ENCODE measurements at places on chromosomes 2 and 18. TPM values are rescaled to one million over a fixed set of nuclear protein-coding genes. Genes with fewer than 3 reads are reported as not detected.

ARHGAP28 gene
- total RNA-seq = not detected

TFPI gene
- 125 TPM for total RNA-seq

IL1F10 gene
- total RNA-seq = not detected

ADRA2B gene
- total RNA-seq = not detected

MEMO1 gene
- total RNA-seq = 48.3 TPM

SPC25 gene
- 77.0 TPM for total RNA-seq

- peaks cover 17% of the 10 kb centered on the region for H3K36me3 ChIP-seq
- H3K27me3 ChIP-seq = no peaks in the 10 kb centered on the region
- DNase-seq = no peak
- H3K4me3 ChIP-seq = no peak overlapping the region
- no peak overlapping the region for H3K27ac ChIP-seq
These were observed 191.5 kb upstream of the FANCL start for GRCh38 chr2:58432491-58433170.

GRCh38 chr2:33632831-33633230 is 33.7 kb upstream of the FAM98A start:
- no peaks in the 10 kb centered on the region for H3K36me3 ChIP-seq
- no peak for DNase-seq
- no peaks in the 10 kb centered on the region for H3K4me1 ChIP-seq

DNA sequence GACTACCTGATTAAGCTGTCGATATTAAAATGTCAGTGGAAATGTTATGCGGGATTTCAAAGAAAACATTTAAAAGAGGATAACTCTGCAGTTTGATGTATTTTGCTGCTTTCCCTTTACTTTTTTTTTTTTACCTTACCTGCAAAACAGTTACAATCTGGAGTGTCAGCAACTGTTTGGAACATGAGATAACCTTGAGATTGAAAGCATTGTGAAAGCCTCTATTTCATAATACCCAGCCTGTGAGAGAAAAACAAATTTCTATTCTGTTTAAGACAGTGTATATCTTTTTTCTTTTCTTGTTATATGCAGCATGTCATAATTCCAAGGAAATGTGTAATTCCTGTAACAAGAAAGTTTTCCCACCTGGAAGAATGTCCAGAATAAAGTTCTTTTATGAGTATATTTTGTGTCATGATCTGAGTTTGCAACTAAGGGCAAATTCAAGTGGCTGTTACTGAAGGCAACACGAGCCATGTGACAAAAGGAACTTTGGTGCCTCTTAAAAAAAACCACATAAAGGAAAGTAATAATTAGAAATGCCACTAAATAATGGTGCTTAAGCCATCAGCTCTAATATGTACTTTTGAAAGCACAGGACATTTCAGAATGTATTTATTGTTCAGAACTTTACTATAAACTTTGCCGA is 297.0 kb upstream of the DSEL start:
- H3K36me3 ChIP-seq = no peaks in the 10 kb centered on the region
- no peaks in the 10 kb centered on the region for H3K4me1 ChIP-seq
- no peak for DNase-seq
- H3K27me3 ChIP-seq = no peaks in the 10 kb centered on the region
- H3K4me3 ChIP-seq = no peak overlapping the region

DNA sequence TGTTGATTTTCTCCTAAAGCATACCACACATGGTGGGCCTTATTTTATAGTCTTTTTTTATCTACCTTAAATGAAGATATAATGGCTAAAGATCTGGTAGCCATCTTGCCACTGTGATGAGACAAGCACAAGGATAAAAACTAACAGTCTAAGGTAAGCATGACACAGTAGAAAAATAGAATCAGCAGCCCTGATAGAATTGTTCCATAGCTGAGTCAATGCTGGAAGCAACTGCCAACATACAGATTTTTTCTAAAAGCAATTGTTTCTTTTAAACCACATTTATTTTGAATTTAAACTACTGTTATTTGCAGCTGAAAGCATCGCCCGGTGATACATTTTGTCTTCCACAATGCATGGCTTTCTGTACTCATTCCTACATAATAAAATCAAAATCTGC is 1091.5 kb upstream of the CHAC2 start:
- no peaks in the 10 kb centered on the region for H3K27me3 ChIP-seq
- no peak overlapping the region for H3K4me3 ChIP-seq
- no peaks in the 10 kb centered on the region for H3K4me1 ChIP-seq
- no peak overlapping the region for H3K27ac ChIP-seq
- H3K36me3 ChIP-seq = no peaks in the 10 kb centered on the region

GRCh38 chr2:102267774-102268173 is 43.6 kb upstream of the IL1RL1 start:
- H3K36me3 ChIP-seq = no peaks in the 10 kb centered on the region
- DNase-seq = no peak
- peaks cover 15% of the 10 kb centered on the region for H3K27me3 ChIP-seq
- H3K4me3 ChIP-seq = no peak overlapping the region
- H3K4me1 ChIP-seq = no peaks in the 10 kb centered on the region

GRCh38 chr2:62186156-62186905 is 9.6 kb upstream of the B3GNT2 start:
- H3K4me3 ChIP-seq = no peak overlapping the region
- no peak for DNase-seq
- H3K36me3 ChIP-seq = no peaks in the 10 kb centered on the region
- no peak overlapping the region for H3K27ac ChIP-seq

- H3K27ac ChIP-seq = no peak overlapping the region
- H3K4me1 ChIP-seq = peaks cover 18% of the 10 kb centered on the region
- H3K36me3 ChIP-seq = peaks cover 18% of the 10 kb centered on the region
- no peak for DNase-seq
These were observed 638 bp downstream of the ST3GAL5 start for GRCh38 chr2:85888020-85888683.

DNA sequence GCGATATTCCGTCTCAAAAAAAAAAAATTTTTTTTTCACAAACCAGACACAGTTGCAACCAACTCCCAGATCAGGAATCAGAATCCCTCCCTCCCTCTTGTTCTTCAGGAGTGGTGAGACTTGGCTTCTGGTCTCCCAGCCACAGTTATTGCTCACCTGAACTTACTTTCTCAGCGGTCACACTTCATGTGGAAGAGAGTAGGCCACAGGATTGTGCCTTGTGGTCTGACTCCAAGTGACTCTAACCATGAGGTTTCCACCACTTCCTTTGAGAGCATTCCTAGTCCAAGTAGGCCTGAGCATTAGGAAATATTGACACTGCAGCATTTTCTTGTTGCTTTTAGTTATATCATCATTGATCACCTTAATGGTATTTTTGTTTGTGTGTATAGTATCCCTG is 12.1 kb downstream of the FMNL2 start:
- peaks cover 4% of the 10 kb centered on the region for H3K36me3 ChIP-seq
- H3K27ac ChIP-seq = no peak overlapping the region
- H3K27me3 ChIP-seq = no peaks in the 10 kb centered on the region
- DNase-seq = peak; percentile 2
- H3K4me3 ChIP-seq = no peak overlapping the region
- H3K4me1 ChIP-seq = peaks cover 35% of the 10 kb centered on the region

- DNase-seq = peak; percentile 59
- H3K27me3 ChIP-seq = no peaks in the 10 kb centered on the region
- peak overlapping the region; percentile 85 for H3K4me3 ChIP-seq
These were observed 634 bp downstream of the CREB1 start for GRCh38 chr2:207530160-207531031.

- no peak overlapping the region for H3K4me3 ChIP-seq
- peaks cover 5% of the 10 kb centered on the region for H3K36me3 ChIP-seq
- no peaks in the 10 kb centered on the region for H3K27me3 ChIP-seq
- H3K27ac ChIP-seq = no peak overlapping the region
These were observed 11.2 kb upstream of the MATN3 start for GRCh38 chr2:20023688-20024087.

GRCh38 chr2:122329278-122329677 is 573.8 kb downstream of the TSN start:
- no peak overlapping the region for H3K4me3 ChIP-seq
- DNase-seq = no peak
- H3K27me3 ChIP-seq = peaks cover 89% of the 10 kb centered on the region
- no peaks in the 10 kb centered on the region for H3K36me3 ChIP-seq

DNA sequence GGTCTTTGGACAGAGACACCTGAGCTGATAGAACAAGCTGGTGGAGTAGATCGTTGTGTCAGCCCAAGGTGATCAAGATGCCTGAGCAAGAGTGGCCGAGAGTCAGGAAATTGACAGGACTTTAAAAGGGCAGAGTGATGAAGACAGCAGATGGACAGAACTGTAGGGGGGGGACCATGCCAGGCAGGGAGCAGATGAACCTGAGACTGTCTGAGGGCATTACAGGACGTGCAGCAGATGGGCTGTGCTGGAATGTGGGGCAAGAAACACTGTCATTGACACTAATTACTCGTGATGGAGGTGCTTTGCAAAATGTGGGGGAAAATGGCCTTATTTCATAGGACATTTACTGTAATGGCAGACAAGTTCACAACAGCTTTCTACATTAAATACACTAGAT is 225.0 kb downstream of the THSD7B start:
- H3K27ac ChIP-seq = no peak overlapping the region
- DNase-seq = no peak
- H3K36me3 ChIP-seq = no peaks in the 10 kb centered on the region
- H3K4me1 ChIP-seq = no peaks in the 10 kb centered on the region
- H3K4me3 ChIP-seq = no peak overlapping the region

DNA sequence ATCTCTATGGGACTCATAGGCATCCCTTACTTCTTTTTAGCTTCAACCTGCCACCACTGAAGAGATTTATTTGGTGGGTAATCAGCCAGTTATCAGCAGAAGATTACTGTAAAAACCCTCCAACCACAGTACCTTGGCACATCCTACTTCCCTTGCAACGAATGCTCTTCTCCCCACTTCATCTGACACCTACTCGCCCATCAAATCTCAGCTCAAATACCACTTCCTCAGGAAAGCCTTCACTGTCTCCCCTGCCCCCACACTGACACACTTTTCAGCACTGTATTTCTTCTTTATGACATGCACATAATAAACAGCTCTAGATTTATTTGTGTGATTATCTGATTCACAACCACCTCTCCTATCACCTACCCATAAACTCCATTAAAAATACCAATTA is 3.1 kb downstream of the KDSR start:
- peaks cover 8% of the 10 kb centered on the region for H3K4me1 ChIP-seq
- no peaks in the 10 kb centered on the region for H3K27me3 ChIP-seq
- peak overlapping the region; percentile 8 for H3K27ac ChIP-seq
- DNase-seq = no peak
- peaks cover 57% of the 10 kb centered on the region for H3K36me3 ChIP-seq

DNA sequence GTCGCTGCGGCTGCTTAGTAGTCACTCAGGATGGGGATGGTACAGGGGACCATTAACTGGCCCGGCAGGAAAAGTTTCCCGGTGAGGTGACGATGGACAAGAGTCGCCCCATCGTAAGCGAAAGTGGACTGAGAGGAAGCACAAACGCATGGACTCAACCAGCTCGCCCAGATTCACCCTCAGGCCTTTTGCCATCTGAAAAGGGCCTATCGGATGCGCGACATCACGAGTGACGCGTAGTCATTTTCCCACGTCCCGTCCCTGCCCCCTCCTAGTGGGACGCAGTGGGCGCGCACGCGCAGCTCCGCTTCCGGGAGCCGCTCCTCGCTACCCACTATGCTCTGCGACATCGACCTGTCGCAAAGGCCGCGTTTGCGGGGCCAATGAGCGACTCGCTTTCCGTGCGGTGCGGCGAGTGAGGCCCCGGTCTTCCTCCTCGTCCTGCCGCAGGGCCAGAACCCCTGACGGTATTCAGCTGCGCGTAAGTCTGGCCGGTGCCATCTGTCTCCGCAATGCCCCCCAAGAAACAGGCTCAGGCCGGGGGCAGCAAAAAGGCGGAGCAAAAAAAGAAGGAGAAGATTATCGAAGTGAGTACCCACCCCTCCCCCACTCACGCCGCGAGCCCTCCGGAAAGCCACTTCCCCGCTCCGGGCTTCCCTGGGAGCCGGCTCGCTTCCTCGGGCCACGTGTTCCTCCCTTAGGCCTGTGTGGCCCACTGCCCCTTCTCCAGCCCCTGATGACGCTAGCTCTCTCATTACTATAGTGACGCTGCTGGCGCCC is at the start of gene ZC3H15:
ZC3H15 (plus strand) TSS at position 390 of the 780 bp plus-strand sequence; CDS start at position 513, 123 bp downstream.
- H3K36me3 ChIP-seq = peaks cover 36% of the 10 kb centered on the region
- H3K27ac ChIP-seq = peak within 1 kb of the TSS; percentile 99
- peak; percentile 96 for DNase-seq
- no peaks in the 10 kb centered on the region for H3K27me3 ChIP-seq
- H3K4me3 ChIP-seq = peak within 1 kb of the TSS; percentile 99

- H3K27ac ChIP-seq = no peak overlapping the region
- DNase-seq = no peak
- H3K36me3 ChIP-seq = no peaks in the 10 kb centered on the region
- H3K4me3 ChIP-seq = no peak overlapping the region
- H3K27me3 ChIP-seq = peaks cover 65% of the 10 kb centered on the region
- H3K4me1 ChIP-seq = no peaks in the 10 kb centered on the region
These were observed 31.8 kb upstream of the TMEM131 start for GRCh38 chr2:98027538-98027937.

DNA sequence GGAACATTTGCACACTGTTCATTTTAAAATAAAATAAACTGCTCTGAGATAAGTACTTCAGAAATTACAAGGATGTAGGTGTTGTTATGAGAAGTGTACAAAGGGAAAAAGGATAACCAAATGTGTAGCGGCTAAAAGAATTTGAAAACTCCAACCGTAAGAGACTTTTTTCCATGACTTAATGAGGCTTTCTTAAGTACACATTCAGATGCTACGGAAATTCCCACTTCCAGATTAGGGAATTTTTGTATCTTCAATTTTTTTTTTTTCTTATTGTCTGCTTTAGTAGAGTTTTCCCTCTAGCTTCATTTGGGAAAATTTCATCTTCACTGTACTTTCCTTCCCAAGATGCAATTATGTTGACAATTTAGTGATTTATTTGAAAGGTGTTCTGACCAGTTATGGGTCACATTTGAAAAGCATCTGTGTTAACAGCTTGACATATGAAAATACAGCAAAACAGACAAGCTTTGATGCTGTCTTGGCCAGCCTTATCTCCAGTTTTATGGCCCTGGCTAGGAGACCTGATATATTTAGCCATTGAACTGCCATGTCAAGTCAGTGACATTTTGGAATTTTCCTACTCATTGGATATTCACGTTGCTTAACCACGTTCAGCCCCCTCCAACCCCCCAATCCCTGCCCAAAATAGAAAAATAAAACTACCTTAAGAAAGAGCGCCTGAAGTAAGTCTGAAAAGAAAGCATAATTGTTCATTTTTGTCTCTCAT is 105.6 kb downstream of the FEZ2 start:
- no peak for DNase-seq
- no peaks in the 10 kb centered on the region for H3K36me3 ChIP-seq
- no peak overlapping the region for H3K4me3 ChIP-seq
- H3K4me1 ChIP-seq = peaks cover 21% of the 10 kb centered on the region
- H3K27ac ChIP-seq = no peak overlapping the region
- H3K27me3 ChIP-seq = no peaks in the 10 kb centered on the region

GRCh38 chr2:230473378-230473777 is 57.4 kb downstream of the SP100 start:
- H3K36me3 ChIP-seq = peaks cover 14% of the 10 kb centered on the region
- no peaks in the 10 kb centered on the region for H3K4me1 ChIP-seq
- no peak overlapping the region for H3K4me3 ChIP-seq
- peak overlapping the region; percentile 0 for H3K27ac ChIP-seq
- H3K27me3 ChIP-seq = no peaks in the 10 kb centered on the region
- DNase-seq = no peak

Measured in Calu3 (cell line).